Glutamatergic neuron (in vitro differentiated cells): ENCODE measurements at places on chromosomes 11 and 22. TPM values are rescaled to one million over a fixed set of nuclear protein-coding genes. Genes with fewer than 3 reads are reported as not detected.

GRCh38 chr11:12157241-12157661 is 46.9 kb downstream of the MICAL2 start:
- no peaks in the 10 kb centered on the region for H3K36me3 ChIP-seq
- no peaks in the 10 kb centered on the region for H3K27me3 ChIP-seq
- H3K4me1 ChIP-seq, result peaks cover 6% of the 10 kb centered on the region
- H3K4me3 ChIP-seq, result no peak overlapping the region

DNA sequence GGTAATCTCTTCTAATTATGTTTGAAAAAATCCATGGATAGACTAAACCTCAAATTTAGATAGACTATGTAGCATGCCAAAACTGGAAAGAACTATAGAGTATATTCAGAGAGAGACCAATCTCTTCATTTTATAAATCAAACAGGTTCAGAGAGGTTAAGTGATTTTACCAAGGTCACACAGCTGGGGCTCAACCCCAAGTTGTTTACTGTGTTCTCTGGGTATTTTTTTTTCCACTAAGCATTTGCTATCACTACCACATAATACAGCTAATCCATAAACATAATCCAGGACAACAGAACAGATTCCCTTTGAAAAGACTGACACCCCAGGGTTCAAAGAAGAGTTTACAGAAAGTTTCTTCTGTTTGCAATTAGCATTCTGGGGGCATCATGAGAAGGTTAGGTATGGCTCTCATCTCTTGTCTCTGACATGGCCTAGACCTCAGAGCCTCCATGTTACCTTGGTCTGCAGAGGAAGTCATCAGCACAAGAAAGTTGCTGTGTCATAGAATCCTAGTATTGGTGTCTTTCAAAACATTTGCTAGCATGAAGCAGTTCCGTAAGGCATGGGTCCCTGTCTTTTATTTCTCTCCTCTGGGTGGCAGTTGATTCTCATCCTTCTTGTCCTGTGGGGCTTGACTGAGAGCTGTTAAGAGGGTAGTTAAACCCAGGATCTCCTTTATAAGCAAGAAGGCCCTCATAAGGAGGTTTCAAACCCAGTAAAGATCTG is 94.5 kb upstream of the HSD17B12 start:
- no peaks in the 10 kb centered on the region for H3K36me3 ChIP-seq
- H3K27me3 ChIP-seq, result peaks cover 10% of the 10 kb centered on the region
- peaks cover 3% of the 10 kb centered on the region for H3K4me1 ChIP-seq
- no peak for DNase-seq
- H3K27ac ChIP-seq, result no peak overlapping the region
- H3K4me3 ChIP-seq, result no peak overlapping the region

GRCh38 chr11:23404225-23405160 is 544.2 kb upstream of the CCDC179 start:
- peaks cover 4% of the 10 kb centered on the region for H3K36me3 ChIP-seq
- H3K27me3 ChIP-seq, result no peaks in the 10 kb centered on the region
- H3K4me3 ChIP-seq, result no peak overlapping the region

DNA sequence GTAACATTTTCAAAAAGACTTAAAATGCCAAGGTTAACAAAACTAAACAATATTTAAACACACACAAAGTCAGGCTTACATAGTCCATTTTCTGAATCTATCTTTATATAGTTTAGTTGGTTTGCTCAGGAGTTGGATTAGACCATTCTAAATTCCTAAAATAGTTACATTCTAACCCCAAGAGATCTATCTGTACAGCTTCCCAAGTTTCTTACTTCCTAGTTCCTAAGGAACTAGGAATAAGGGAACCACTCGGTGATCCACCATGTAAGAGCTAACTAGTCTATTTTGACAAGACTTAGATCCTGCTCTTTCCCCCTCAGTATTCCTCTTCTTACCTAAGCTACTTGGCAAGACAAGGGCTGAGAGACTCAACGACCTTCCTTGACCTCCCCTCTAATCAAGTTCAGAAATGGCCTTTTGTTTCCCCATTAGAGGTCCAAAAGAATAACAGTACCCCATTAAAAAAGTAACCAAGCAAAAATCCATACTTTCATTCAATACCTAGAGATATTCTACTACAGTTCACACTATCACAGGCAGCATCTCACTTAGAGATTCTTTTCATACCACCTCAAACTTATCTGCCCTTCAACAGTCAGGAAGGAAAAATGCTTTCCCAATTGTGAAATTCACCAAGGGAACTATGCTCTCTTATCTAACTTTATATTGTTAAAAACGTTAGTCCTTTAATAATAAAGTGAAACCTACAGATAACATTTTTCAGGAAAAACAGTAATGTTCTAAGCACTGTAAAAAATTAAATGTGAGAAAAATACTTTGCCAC is 253.1 kb downstream of the TTC28 start:
- peaks cover 17% of the 10 kb centered on the region for H3K4me1 ChIP-seq
- no peaks in the 10 kb centered on the region for H3K27me3 ChIP-seq
- no peak for DNase-seq
- H3K27ac ChIP-seq, result no peak overlapping the region
- H3K36me3 ChIP-seq, result no peaks in the 10 kb centered on the region

DNA sequence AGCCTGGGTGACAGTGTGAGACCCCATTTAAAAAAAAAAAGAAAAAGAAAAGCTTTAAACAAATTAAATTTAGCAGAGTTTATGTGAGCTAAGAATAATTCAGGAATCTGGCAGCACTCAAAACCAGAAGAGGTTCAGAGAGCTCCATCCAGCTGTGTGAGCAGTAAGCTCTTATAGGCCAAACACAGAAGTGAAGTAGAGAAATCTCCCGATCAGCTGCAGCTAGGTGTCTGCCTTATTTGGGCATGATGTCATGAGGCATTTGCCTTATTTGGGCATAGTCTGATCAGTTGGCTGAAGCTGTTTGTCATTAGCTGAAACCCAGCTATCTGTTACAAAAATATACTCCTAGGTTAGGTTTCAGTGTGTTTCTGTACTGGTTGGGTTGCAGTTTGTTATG is 8.2 kb downstream of the MS4A15 start:
- H3K27me3 ChIP-seq, result peaks cover 3% of the 10 kb centered on the region
- DNase-seq, result no peak
- no peak overlapping the region for H3K27ac ChIP-seq
- H3K4me3 ChIP-seq, result no peak overlapping the region
- H3K36me3 ChIP-seq, result no peaks in the 10 kb centered on the region

DNA sequence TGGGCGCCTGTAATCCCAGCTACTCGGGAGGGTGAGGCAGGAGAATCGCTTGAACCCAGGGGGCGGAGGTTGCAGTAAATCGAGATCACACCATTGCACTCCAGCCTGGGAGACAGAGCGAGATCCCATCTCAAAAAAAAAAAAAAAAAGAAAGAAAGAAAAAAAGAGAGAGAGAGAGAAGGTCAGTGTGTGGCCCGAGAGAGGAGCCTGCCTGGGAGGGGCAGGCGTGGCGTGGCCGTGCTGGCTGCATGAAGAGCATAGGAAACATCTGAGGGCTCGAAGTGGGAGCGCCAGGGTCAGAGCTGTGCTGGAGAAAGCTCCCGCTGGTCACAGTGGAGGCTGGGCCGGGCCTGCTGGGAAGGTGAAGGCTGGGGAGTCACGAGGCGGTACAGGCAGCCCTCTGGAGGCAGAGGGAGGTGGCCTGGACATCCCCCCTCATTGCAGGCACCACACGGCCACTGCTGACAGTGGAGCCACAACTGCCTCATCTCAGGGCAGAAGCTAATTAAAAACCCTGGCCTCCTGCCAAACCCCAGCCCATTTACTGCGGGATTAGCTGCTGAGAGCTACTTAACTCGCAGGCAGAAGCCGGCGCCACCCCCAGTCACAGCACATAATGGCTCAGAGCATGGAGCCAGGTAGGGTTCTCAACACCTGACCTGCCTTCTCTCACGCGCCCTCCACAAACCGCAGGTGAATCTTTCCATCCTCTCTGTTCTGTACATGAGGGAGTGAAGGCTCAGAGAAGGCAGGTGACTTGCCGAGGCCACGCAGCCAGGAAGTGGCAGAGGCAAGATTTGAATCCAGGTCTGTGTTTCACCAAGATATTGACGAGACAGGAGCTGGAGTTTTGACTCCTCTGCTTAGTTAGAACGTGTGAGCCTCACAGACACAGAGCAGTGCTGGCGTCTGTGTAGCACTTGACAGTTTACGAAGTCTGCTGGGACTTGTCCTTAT is 32.6 kb downstream of the NFAM1 start:
- peaks cover 8% of the 10 kb centered on the region for H3K27me3 ChIP-seq
- peak overlapping the region; percentile 61 for H3K4me3 ChIP-seq
- H3K27ac ChIP-seq, result peak overlapping the region; percentile 73
- no peaks in the 10 kb centered on the region for H3K36me3 ChIP-seq
- peaks cover 22% of the 10 kb centered on the region for H3K4me1 ChIP-seq
- peak; percentile 80 for DNase-seq

GRCh38 chr11:62567018-62567633 is 6.6 kb downstream of the EEF1G start:
- H3K4me1 ChIP-seq, result peaks cover 4% of the 10 kb centered on the region
- H3K27me3 ChIP-seq, result peaks cover 2% of the 10 kb centered on the region
- DNase-seq, result no peak
- peaks cover under 1% of the 10 kb centered on the region for H3K36me3 ChIP-seq
- H3K4me3 ChIP-seq, result no peak overlapping the region

DNA sequence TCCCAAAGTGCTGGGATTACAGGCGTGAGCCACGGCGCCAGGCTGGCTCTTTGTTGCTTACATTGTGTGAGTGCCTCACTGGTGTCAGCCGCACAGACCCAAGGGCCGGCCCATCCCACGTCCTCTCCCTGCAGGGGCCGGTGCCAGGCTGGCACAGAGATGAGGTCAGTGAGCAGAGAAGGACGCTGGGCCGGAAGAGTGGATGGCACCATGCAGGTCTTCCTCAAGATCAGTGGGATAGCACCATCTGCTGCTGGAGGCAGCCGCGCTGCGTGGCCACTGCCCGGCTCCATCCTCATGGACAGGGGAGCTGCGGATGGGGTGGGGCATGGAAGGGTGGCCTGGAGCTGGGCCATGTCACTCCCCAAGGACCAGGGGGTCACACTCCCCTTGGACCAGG is 22.0 kb upstream of the FGF4 start:
- H3K27me3 ChIP-seq, result peaks cover 6% of the 10 kb centered on the region
- H3K4me1 ChIP-seq, result no peaks in the 10 kb centered on the region
- no peak overlapping the region for H3K27ac ChIP-seq
- H3K36me3 ChIP-seq, result no peaks in the 10 kb centered on the region
- no peak overlapping the region for H3K4me3 ChIP-seq
- DNase-seq, result no peak

- H3K27ac ChIP-seq, result peak overlapping the region; percentile 78
- peaks cover 2% of the 10 kb centered on the region for H3K4me1 ChIP-seq
- DNase-seq, result no peak
- H3K27me3 ChIP-seq, result peaks cover 2% of the 10 kb centered on the region
Observed at GRCh38 chr11:47714554-47715081, 551 bp downstream of the AGBL2 start.

E2F8 gene
- total RNA-seq, result 0.34 TPM

NDUFV1 gene
- total RNA-seq, result 216 TPM

PATE2 gene
- total RNA-seq, result not detected
